ENCODE measurements at places on chromosomes 3 and 15.

GRCh38 chr15:88636050-88636449 lies 2.8 kb upstream of the ISG20 start:
- DNase-seq = no peak

DNA sequence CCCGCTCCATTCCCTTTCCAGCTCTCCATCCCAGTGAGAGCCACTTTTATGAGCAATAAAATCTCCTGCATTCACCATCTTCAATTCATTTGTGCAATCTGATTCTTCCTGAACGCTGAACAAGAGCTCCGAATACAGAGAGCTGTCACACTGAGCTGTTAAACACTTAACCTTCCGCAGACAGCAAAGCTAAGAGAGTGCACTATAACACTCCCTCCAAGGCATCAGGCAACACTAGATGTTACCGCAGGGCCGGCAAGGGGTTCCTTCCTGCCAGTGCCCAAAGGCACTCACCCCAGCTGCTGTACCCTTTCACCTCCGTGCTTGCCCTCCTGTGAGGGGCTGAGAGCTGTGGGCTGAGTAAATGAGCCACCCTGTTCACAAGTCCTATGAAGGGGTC lies 85.6 kb downstream of the BCHE start:
- no peak for DNase-seq

GRCh38 chr3:53328746-53329145 lies 18.6 kb downstream of the DCP1A start:
- no peak for DNase-seq

GRCh38 chr3:112405845-112406244 lies 72.9 kb downstream of the CD200 start:
- no peak for DNase-seq

GRCh38 chr3:18417904-18418572 lies 7.1 kb downstream of the SATB1 start:
- DNase-seq = no peak

- DNase-seq = no peak
Measured at GRCh38 chr3:22115581-22115980, 364.6 kb upstream of the ZNF385D start.

DNA sequence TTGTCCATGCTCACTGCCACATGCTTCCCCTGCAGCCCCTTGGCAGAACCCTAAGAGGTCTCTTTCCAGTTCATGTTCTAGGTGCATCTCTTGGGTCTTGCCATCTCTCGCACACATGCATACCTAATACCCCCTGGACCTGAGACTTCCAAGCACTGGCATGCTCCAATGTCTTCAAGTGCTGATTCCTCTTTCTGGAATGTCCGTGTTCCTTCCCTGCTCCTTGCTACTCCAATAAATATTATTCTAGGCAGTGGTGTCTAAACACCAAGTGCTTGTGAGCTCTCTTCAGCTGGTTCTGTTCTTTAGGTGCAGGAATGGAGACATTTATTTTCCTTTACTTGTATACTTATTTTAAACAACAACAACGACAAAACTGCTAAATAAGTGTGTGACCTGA lies 370.1 kb downstream of the LPP start:
- DNase-seq = no peak

DNA sequence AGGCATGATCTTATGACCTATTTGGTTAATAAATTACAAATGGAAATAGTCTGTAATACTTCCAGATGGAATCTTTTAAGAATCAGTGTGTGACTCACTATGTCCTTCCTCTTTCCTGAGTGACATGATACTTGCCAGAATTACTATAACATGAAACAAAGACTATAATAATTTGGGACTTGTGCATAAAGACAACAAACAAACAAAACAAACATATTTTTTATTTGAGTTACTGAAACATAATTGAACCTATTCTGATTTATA lies 1268.1 kb downstream of the OTOL1 start:
- no peak for DNase-seq
